H7 (cell line): ENCODE measurements at places on chromosomes 12 and 14. TPM values are rescaled to one million over a fixed set of nuclear protein-coding genes. Genes with fewer than 3 reads are reported as not detected.

DNA sequence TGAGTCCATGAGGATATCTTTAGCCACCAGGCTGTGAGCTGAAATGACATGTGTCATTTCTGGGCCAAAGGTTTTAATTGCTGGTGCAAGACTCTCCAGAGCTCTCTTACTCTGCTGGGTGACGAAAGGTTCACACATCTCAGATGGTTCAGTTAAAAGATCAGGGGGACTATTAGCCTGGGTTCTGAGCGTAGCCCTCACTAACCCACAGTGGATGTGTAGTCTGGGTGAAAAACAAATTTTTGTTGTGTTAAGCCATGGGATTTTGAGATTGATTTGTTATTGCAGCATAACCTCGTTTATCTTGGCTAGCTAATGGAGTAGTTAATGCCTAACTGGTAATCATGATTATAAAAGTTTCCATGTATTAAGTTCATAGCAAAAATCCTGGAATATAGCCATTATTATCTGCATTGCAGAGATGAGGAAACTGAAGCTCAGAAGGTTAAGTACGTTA lies 251.5 kb downstream of the RMST start:
- no peak for DNase-seq

DNA sequence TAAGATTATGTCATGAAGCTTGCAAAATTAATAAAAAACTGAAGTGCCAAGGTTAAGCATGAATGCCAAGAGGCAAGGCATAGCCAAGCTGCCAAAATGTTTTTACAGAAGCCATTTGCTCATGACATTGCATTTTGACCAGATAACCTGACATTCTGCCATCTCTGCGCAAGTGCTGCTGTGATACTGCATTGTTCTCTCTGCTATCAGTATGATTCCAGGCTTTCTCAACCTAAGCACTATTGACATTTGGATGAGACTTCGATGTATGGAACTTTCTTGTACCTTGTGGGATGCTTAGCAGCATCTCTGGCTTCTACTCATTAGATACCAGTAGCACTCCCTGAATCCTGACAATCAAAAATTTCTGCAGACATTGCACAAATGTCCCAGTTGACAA lies 139.2 kb downstream of the RASSF9 start:
- no peak for DNase-seq

GRCh38 chr12:53268630-53269562 lies 797 bp downstream of the ESPL1 start:
- DNase-seq: peak; percentile 73

DNA sequence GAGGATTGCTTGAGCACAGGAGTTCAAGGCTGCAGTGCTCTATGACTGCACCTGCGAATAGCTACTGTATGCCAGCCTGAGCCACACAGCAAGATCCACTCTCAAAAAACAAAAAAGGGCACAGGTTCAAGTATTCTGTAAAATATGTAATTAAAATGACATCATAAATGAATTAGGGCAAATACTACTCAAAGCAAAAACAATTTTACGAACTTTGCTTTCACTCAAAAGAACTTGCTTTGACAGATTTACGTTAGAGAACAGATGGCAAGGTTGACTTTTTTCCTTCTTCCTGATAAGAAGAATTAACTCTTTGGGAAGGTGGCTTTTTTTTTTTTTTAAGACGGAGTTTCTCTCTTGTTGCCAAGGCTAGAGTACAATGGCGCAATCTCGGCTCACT lies 44.0 kb upstream of the EAPP start:
- DNase-seq: no peak

ANGEL1 gene
- 23.3 and 28.5 TPM in 2 replicates for total RNA-seq

DNA sequence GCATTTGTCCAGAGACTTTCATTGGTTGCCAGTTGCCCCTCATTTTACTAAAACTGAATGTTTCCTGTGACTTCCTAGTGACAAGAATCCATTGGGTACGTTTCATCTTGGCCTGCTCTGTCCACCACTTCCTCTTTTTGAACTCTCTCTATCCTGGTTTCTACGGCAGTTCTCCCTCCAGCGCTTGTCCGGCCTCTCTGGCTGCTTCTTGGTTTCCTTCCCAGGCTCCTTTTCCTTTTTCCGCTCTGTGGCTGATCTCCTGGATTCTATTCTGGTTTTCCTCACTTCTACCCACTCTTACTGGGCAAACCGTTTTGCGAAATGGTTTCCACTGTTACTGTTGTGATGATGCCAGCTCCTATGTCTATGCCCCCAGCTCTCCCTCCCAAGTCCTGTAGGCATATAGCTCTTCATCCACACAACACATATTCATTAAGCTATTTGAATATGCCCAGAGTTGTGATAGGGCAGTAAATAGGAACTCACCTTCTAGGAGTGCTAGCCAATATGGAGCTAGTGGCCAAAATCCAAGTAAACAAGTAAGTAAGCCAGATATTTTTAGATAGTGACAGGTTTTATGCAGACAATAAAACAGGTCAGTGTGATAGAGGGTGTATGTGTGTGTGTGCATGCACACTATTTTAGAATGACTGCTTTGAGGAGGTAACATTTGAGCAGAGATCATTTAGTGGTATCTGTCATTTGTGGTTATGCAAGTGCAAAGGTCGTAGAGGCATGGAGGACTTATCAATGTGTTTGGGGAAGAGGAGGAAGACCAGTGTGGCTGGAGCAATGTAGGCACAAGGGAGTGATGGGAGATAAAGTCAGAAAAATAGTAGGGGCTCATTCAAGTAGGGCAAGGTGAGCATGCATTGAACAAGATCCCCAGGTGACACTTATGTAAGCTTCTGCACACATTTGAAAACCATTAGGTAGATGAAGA lies 27.9 kb upstream of the CTDSP2 start:
- DNase-seq: no peak

LTB4R2 gene
- total RNA-seq: 4.8 and 7.8 TPM in 2 replicates

GRCh38 chr12:93292731-93293566 lies 84.8 kb upstream of the NUDT4 start:
- DNase-seq: no peak

TAS2R8 gene
- total RNA-seq: not detected in 2 replicates

DNA sequence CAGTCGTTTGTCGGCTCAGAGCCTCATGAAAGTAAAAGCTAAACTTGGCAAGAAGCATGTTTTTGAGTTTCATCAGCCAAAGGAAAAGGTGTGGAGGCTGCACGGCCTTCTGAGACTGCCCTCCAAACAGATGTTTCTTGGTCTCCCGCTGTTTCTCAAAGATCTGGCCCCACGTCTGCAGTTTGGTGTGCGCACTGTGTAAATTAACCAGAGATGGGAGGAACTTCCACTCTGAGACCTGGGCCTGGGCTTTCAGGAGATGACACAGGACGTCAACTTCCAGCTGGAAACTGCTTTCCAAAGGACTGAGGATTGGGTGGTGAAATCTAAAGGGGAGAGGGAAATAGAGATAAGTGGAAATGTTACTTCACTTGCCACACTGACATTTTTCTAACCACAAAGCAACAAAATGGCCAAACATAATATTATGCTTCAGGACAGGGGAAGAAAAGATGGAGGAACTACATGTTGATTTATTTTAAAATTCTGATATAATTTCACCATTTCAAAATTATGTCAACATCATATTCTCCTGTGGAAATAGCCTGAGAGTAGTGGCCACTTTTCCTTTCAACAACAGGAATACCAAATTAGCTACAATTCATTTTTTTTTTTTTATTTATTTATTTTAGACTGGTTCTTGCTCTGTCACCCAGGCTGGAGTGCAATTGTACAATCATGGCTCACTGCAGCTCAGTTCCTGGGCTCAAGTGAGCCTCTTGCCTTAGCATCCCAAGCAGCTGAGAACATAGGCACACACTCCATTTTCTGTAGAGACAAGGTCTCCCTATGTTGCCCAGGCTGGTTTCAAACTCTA lies 27.6 kb downstream of the KICS2 start:
- DNase-seq: no peak

DNA sequence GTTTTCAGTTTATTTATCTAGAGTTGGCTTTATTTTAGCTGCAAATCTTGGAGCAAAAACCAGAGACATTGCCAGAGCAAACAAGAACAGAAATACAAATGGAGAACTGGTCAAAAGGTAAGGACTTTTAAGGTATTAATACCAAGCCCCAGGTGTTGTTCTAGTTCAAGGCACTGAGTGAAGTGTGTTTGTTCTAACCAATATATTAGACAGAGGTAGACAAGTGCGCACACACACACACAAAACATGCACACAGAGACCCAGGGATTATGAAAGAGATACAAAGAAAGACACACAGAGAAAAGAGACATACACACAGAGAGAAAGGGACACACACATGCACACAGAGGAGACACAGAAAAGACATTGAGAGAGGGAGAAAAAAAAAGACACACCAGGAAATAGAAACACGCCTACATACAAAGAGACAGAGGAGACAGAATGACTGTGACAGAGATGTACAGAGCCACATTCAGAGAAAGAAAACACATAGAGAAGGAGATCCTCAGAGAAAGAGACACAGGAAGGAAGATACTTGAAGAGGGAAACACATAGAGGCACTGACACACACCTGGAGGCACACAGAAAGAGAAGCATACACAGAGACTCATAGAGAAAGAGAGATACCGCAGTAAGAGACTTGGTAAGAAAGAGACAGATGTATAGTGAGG lies 50.2 kb downstream of the MIPOL1 start:
- no peak for DNase-seq

- DNase-seq: peak; percentile 77
These were observed 50.1 kb downstream of the GALNT9 start for GRCh38 chr12:132279184-132279889.

DNA sequence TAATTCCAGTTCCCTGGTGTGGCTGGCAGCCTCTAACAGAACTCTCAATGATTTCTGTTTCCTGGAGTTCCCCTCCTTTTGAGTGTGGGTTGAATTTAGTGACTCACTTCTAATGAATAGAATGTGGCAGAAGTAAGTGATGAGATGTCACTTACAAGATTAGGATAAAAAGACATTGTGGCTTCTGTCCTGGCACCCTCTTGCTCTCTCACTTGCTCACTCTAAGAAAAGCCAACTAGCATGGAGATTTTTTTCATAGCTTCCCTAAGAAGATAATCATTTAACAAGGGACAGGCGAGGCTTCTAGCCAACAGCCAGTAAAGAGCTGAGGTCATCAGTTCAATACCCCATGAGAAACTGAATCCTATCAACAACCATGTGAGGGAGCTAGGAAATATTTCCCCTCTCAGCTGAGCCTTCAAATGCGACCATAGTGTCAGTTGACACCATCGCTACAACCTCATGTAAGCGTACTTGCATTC lies 156.7 kb downstream of the TMTC3 start:
- no peak for DNase-seq

DNA sequence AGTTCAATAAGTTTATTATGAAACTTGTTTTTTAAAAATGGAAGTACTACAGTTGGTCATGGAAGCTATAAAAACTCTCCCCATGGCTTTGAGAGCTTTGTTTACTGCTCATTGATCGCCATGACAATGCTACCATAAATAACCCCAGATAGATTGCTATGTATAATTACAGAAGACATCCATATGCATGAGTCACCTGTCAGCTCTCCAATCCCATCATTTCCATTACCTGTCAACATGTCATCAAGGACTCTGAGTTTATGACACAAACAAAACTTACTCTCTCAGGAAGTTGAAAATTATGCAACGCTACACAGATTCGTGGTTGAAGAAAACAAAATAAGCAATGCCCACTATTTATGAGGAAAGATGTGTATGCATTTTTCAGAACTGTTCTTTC lies 144.4 kb downstream of the SEC23A start:
- no peak for DNase-seq

ZCCHC8 gene
- total RNA-seq: 28.0 and 30.5 TPM in 2 replicates

DNA sequence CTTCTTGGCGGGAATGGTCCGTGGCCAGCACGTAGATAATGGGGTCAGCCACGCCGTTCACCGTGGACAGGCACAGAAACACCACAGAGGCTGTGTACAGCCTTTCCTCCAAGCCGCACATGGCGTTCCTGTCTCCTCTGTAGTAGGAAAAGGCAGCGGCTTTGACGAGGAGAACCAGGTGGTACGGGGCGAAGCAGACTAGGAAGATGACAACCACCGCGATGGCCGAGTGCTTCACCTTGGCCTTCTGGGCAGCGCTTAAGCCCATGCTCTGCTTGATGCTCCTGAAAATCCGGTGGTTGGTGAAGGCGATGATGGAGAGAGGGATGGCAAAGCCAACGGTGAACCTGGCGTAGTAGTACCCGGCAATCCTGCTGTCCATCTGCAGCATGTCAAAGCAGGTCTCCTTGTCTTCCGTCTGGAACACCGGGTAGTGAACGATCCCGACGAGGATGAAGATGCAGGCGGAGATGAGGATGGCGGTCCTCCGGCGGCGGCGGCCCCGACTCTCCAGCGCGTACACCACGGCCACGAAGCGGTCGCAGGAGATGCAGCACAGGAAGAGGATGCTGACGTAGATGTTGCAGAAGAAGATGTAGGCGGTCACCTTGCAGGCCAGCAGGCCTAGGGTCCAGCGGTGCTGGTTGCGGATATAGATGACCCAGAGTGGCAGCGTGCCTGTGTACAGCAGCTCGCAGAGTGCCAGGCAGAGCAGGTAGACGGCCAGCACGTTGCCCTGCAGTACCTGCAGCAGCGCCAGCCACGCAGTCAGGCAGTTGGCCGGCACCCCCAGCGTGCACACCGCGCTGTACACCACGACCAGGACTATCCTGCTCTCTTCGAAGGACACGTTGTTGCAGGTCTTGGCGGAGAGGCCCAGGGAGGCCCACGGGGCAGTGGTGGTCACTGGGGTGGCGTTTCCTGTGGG lies 13.8 kb downstream of the GPR132 start:
- peak; percentile 47 for DNase-seq

DNA sequence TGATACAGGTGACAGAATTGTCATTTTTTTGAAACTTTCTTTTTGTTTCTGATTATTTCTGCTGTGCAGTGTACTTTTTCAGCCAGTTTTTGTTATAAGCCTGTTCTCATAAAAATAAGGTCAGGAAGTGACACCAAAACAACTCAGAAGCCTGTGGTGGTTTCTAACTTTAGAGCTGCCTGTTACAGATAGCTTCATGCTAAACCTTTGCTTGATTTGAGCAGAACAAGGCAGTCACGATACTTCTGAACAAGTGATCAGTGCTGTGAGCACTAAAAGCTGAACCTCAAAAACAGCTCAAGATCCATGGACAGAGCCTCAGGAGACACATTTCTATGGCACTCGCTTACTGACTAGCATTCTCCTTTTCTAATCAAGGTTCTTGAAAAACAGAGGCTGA lies 82.0 kb downstream of the PRKCH start:
- DNase-seq: no peak

- peak; percentile 67 for DNase-seq
These were observed 23.8 kb upstream of the LRTM2 start for GRCh38 chr12:1796515-1797010.

ST8SIA1 gene
- 1.5 and 1.7 TPM in 2 replicates for total RNA-seq

HRK gene
- 0.33 and 0.59 TPM in 2 replicates for total RNA-seq

FGD6 gene
- total RNA-seq: 11.1 and 16.1 TPM in 2 replicates

OR4E2 gene
- not detected in 2 replicates for total RNA-seq

GATC gene
- total RNA-seq: 19.8 and 23.4 TPM in 2 replicates

GRCh38 chr12:59142183-59142790 lies 222.0 kb upstream of the LRIG3 start:
- no peak for DNase-seq

FOXA1 gene
- total RNA-seq: 3.4 and 3.7 TPM in 2 replicates

VWF gene
- 1.6 and 2.3 TPM in 2 replicates for total RNA-seq
